ENCODE measurements at places on chromosomes 5 and 9.

DNA sequence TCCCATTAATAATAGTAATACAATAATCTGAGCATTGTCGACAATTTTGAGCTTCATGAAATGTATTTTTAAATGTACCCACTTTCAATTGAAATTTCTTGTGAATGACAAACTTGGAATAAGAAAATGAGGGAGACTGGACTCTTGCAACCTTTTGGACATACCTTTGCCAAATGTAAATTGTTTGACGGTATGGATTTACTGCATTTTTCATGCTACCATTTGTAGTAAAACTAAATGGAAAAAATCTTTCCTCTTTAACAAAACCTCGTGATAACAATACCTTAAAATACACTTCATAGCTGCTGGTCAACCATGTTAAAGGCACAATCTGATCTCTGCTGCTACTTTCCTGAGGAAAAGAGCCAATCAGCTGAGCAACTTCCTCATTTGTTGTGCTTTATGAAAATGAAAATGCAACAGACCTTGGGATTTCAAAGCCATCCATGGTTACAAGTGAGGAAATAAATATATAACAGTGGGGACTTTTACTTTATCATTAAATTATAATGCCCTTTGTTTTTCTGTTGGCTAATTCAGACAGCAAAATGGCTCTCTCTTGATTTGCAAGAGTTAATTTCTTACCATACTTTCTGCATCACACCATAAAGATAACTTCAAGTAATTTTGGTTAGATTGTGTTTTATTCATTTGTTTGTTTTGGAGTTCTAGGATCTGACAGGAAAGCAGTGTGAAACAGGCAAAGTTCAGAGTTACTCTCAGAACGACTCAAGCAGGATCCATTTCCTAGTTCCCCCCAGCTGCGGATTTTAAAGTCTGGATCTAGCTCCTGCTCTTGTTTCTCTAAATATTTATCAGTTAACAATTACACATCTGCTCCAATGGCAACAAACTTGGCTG, 1.1 kb downstream of the ALDH1A1 start:
- no peak for DNase-seq

DNA sequence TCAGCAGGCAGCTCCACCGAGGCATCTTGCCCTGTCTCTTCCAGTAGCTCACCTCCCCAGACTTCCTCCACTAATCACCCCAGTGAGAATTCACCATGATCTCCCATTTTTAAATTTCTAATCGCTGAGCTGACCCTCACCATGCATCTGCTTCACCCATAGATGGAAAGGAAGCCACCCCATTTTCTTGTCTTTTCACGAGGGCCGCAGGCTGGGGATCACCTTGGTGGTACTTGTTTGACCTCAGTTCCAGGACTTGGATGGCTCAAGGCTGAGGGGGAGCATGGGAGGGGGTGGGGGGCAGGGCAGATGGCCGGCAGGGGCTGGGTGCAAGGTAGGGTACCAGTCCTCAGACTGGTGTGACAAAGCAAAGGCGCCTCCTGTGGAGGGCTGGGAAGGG, 3.6 kb downstream of the PROP1 start:
- DNase-seq = no peak

GRCh38 chr9:114497727-114498382, 7.4 kb downstream of the WHRN start:
- no peak for DNase-seq

GRCh38 chr5:137619191-137619870, 116.6 kb downstream of the KLHL3 start:
- DNase-seq = no peak

- no peak for DNase-seq
Observed at GRCh38 chr9:86721226-86721781, 226.0 kb downstream of the GAS1 start.

DNA sequence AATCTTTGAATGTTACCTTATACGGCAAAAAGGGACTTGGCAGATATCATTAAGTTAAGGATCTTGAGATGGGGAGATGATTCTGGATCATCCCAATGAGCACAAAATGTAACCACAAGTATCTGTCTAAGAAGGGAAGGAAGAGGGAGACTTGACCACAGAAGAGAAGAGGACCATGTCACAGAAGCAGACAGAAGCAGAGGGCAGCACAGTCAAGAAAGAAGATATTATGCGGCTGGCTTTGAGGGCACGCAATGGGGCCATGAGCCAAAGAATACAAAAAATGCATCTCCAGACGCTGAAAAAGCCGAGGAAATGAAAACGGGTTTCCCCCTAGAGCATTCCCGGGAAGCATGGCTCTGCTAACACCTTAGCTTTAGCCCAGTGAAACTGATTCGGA, 225.3 kb downstream of the NR2F1-AS1 start:
- no peak for DNase-seq

DNA sequence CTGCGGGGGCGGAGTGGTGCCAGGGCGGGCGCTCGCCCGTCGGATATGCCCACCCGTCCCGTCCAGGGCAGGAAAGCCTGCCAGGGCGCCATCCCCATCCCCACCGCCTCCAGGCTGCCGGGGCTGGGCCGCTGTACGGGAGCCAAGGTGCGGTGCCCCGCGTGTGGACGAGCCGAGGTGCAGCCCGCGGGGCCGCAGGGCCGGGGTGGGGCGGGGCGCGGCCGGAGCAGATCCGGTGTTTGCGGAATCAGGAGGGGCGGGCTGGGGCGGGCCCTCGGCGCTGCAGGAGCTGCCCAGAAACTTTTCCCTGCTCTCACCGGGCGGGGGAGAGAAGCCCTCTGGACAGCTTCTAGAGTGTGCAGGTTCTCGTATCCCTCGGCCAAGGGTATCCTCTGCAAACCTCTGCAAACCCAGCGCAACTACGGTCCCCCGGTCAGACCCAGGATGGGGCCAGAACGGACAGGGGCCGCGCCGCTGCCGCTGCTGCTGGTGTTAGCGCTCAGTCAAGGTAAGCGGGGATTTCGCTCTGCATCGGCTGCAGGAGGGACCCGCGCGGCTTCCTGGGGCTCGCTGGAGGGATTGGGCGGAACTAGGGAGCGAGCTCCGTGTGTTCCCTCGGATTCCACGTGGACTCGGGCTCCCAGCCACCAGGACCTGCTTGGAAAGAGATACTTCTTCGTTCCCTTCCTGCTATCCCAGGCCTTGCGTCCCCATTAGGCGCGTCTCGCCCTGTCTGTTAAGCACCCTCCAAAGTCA, at the start of gene ITGA2:
ITGA2 (plus strand) TSS at position 328 of the 756 bp plus-strand sequence; CDS start at position 445, 117 bp downstream.
- DNase-seq = peak; percentile 0

DNA sequence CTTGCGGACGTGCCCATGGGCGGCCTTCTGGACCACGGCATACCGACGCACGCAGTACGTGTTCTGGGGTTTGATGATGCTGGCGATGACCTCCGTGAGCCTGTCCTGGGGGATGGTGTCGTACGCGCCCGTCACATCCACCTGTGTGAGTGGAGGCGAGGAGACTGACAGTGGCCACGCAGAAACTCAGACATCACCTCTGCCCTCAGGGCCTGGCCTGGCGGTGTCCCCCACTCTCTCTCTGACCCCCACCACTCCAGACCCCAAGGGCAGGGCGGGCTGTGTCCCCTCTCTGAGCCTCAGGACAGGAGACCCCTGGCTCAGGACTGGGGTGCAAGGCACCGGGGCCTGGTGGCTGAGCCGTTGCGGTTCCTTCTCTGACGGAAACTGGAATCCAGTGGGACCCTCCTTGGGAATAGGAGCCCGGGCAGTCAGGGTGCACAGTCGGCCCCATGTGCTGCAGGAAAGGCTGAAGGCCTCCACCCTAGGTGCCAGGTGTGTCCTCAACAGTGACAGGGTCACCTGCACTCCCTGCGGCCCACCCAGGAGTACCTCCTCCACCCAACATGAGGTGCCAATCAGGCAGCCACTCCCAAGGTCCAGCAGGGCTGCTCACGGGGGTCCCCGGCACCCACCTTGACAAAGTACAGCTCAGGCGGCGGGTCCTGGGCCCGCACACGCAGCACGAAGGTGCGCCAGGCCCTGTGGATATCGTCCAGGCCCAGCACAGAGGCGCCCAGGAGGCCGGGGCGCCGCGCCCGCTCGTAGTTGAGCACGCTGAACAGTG, 16.0 kb downstream of the TERT start:
- no peak for DNase-seq

- no peak for DNase-seq
Observed at GRCh38 chr5:114657342-114658130, 295.7 kb downstream of the KCNN2 start.

DNA sequence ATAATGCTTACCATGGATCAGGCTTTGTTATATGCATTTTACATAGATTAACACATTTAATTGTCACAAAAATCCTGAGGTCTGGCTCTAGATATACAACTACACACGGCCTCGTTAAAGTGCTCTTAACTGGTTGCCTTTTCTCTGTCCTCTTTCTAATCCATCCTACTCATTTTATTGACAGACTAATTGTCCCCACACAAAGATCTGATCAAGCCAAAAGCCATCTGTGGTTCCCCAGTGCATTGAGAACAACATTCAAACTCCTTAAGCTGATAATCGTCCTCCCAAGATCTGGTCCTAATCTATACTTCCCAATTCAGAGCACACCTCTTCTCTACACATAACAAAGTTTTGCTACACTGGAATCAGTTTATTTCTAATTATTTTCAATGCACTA, 23.9 kb upstream of the PPP2R2B start:
- DNase-seq = no peak

DNA sequence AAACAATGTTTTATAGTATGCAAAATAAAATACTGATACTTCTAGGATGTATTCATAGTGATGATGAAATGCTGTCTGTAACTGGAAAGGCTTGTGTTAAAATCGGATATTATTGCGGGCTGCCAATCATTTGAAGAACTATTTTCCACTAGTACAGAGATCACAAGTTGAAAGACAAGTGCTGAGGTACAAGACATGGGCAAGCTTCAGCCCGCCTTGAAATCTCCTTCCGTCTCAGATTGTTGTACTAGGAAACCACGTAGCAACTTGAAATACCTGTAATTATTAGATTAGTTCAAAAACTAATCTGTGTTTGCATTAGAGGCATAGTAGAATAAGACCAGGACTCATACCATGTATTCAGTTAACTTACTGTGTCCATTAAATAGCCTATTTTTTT, 218.2 kb downstream of the ARHGEF28 start:
- DNase-seq = no peak

DNA sequence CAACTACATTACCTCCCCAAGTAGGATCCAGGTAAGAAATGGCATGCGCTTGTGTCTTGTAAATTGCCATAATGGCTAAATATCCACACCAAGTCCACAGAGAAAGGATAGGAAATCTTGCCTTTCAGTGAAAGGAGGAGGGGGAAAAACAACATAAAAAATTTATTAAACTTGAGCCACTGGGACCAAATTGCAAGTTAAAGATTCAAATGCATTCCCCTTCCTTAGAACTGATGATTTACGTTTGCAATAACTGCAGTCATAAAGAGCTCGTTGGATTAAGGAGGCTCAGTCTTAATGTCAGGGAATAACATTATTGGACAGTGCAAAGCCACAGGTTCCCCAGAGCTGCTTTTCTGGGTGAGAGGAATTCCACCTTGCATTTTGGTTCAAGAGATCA, 92.6 kb upstream of the SARDH start:
- DNase-seq = no peak

DNA sequence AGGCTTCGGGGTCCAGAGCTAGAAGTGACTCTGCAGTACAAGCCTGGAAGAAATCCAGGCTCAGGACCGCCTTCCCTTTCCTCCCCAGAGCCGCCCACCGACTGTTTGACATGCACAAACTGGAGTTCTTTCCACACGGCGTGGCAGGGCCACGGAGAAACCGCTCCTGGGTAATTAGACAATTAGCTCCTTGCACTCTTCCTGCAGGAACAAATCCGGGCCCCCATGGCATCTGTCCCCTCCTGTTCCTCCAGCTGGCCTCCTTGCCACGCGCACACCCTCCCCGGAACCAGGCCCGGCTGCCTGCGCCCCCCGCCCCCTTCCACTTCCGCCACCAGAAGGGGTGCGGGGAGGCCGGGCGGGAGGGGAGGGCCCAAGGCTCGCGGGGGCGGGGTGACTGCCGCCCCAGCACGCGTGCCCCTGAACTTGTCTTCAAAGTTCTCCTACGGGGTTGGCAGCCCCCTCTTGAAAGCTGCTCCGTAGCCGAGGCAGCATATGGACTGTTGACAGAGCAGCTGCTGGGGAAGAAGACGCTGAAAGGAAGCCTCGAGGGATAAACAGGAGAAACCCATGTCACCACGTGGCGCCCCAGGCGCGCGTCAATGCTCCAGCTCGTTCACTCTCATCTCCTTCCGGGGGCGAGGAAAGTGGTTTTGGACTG, 74.3 kb downstream of the SEC61B start:
- DNase-seq = no peak

- no peak for DNase-seq
Observed at GRCh38 chr5:127041571-127041970, 11.2 kb upstream of the MARCHF3 start.

DNA sequence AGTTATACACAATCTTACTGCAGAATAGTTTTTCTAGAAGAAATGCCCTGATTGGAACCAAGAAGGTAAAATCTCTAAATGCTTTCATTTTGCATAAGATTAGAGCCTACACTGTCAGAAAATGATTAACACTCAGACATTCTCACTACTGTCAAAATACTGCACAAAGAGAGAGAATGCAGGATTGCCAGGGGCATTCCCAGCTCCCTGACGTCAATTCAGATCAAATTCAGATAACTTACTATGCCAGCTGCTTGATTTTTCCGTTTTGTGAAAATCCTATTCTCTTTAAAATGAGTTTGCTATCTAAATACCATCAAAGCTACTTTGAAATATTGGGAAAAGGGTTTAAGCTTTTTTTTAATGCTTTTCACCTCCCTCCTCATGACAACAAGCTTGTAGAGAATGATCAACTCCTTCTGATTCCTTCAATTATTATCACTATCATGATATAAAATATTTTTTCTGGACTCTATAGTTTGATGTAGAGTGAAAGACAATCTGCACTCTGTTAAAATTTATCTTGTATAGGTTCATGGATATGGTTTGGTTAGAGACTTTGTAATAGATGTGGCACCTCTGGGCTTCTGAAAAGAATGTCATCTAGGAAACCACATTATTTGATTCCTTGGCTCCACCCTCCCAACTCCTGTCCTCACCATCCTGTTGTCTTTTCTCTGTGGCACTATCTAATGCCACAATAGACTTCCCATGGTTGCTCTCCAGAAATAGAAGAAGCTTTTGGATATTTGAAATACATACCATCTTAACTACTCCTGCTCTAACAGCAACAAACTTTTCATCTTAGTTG, 407.7 kb downstream of the PDE4D start:
- no peak for DNase-seq

DNA sequence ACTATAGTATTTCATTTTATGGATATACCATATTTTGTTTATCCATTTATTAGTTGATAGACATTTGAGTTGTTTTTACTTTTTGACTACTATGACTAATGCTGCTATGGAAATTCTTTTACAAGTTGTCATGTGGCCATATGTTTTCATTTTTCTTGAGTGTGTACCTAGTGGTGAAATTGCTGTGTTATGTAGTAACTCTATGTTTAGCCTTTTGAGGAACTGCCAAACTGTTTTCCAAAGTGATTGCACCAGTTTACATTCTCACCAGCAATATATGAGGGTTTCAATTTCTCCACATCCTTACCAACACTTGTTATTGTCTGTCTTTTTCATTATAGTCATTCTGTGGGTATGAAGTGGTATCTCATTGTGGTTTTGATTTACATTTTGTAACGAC, 75.4 kb downstream of the GRIA1 start:
- DNase-seq = no peak

Data from effector memory CD4-positive, alpha-beta T cell (primary cell).